ENCODE measurements at places on chromosomes 1 and 21. TPM values are rescaled to one million over a fixed set of nuclear protein-coding genes. Genes with fewer than 3 reads are reported as not detected.

The ABCA4 gene
- total RNA-seq, result 0.12 TPM

The DISC1 gene
- total RNA-seq, result 1.6 TPM

The AIM2 gene
- total RNA-seq, result 75.9 TPM

The CLEC20A gene
- not detected for total RNA-seq

The SPRR5 gene
- total RNA-seq, result not detected

The LENEP gene
- 1.4 TPM for total RNA-seq

The MAP1LC3C gene
- total RNA-seq, result not detected

The GDAP2 gene
- 22.2 TPM for total RNA-seq

The OR10X1 gene
- total RNA-seq, result not detected

The B3GALT5 gene
- not detected for total RNA-seq

The AMIGO1 gene
- 1.1 TPM for total RNA-seq

The ITLN2 gene
- total RNA-seq, result not detected

The FCRL3 gene
- total RNA-seq, result 0.05 TPM

The UBR4 gene
- total RNA-seq, result 162 TPM

The RCSD1 gene
- 74.7 TPM for total RNA-seq

The GUCA2A gene
- not detected for total RNA-seq

The CLDN17 gene
- total RNA-seq, result not detected

The TTC24 gene
- 4.6 TPM for total RNA-seq

The OR2T11 gene
- not detected for total RNA-seq

The WDR64 gene
- total RNA-seq, result not detected

The KRTAP19-1 gene
- not detected for total RNA-seq

The CYP4Z1 gene
- not detected for total RNA-seq

The OVAAL gene
- total RNA-seq, result not detected

The ITLN1 gene
- not detected for total RNA-seq

The CD46 gene
- 107 TPM for total RNA-seq

The ZNF684 gene
- 4.9 TPM for total RNA-seq

The LRRC71 gene
- total RNA-seq, result not detected

The AMY1B gene
- not detected for total RNA-seq

The SMIM1 gene
- total RNA-seq, result 0.66 TPM

The TNNT2 gene
- total RNA-seq, result not detected

The LCA5L gene
- not detected for total RNA-seq

The CHI3L2 gene
- 2.3 TPM for total RNA-seq

The OR2L3 gene
- total RNA-seq, result not detected

The SRSF4 gene
- 141 TPM for total RNA-seq

The CFAP45 gene
- total RNA-seq, result 1.5 TPM

The DMBX1 gene
- total RNA-seq, result not detected

The ESRRG gene
- not detected for total RNA-seq

The TLCD4 gene
- not detected for total RNA-seq

The PTGS2 gene
- 1.1 TPM for total RNA-seq

The C1orf87 gene
- not detected for total RNA-seq

The PADI4 gene
- total RNA-seq, result 0.09 TPM

The IL10 gene
- total RNA-seq, result 3.4 TPM

The ZMYND12 gene
- 0.12 TPM for total RNA-seq

The KRTAP19-3 gene
- not detected for total RNA-seq

The SPRR2F gene
- total RNA-seq, result not detected

The VASH2 gene
- 0.84 TPM for total RNA-seq

The CRYAA gene
- total RNA-seq, result not detected

The OR2T33 gene
- not detected for total RNA-seq

The NTMT2 gene
- total RNA-seq, result not detected

The SLC6A17 gene
- total RNA-seq, result not detected

The PGBD5 gene
- not detected for total RNA-seq

The MYBPH gene
- not detected for total RNA-seq

The CORT gene
- 0.52 TPM for total RNA-seq

The CRB1 gene
- total RNA-seq, result not detected

The SERTAD4 gene
- not detected for total RNA-seq

The KCNE1 gene
- total RNA-seq, result not detected

The CD164L2 gene
- not detected for total RNA-seq
